ENCODE measurements at places on chromosomes 2 and 18.

DNA sequence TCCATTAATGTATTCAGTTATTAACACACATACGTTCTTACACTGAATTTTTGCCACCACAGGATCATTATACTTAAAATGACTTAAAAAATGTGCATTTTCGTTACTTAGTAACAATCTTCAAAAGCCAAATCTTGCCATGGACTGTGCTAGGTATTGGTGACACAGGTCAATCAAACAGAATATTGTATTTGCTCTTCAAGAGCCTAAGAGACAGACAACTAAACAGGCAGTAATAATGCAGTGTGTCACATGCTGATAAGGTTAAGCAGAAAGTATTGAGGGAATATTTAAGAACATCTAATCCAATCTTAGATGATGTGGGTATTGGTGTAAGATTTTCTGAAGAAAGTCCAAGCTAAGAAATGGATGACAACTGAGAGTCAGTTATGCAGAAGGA, 56.9 kb downstream of the FBXO11 start:
- no peak for DNase-seq

- DNase-seq = no peak
Observed at GRCh38 chr2:236593956-236594355, 24.3 kb downstream of the ACKR3 start.

DNA sequence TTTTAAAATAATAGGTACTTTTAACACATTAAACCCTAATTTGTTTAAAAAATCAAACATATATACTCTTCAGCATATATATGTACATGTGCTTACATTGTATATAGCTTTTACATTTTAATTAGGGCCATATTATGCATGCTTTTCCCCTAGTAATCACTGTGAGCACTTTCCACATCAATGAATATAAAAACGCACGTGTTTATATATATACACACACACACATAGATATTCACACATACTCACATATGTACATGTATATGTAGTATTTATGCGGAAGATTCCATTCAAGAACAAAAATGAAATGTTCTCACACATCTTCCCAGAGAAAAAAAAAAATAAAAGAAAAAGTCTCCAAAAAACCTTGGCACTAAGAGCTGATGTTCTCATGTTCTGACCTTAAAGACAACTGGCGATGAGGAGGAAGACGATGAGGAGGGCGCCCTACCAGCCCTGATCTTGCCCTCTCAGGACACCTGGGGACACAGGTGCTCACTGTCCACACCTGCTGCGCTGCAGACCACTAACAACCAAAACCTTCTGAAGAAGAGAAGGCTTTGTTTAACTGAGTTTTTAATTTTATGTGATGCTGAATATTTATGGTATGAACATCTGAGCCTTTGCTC, 184.7 kb downstream of the HDAC4 start:
- no peak for DNase-seq

GRCh38 chr2:217636991-217637561, 365.7 kb downstream of the TNS1 start:
- no peak for DNase-seq

DNA sequence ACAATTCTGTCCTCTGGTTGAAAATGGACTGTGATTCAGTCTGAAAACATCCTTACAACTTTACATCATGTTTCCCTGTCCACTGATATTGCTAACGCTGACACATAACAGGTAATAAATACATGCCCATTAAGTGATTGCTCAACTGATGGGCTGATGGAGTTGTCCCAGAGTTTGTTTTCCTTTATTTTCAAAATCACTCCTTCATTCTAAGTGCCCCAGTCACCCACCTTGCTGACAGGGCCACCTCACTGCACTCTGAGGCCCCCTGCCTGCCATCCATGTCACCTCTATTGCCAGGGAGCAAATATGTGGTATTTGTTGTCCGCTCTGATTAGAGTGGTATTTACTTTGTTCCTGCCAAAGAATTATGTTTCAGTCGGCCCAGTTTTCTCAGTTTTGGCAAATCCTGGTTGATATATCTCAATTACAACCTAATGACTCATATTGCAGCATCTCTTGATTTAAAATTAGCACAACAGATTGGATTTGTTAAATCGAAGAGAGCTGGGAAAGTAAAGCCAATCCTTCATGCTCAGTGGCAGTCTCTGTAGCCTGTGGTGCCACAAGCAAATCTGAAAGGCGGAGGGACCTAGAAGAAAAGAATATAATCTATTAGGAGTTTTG, 105.1 kb downstream of the RDH14 start:
- no peak for DNase-seq

- DNase-seq = no peak
Observed at GRCh38 chr2:18626958-18627650, 37.7 kb upstream of the NT5C1B start.

- DNase-seq = no peak
Observed at GRCh38 chr2:47293976-47294375, 109.0 kb upstream of the MSH2 start.

Data from GM12865 (cell line).